ENCODE measurements at places on chromosomes 7 and 10. TPM values are rescaled to one million over a fixed set of nuclear protein-coding genes. Genes with fewer than 3 reads are reported as not detected.
A peak's percentile ranks its signal among the peaks of the same experiment; 100 is the strongest.

KIF20B gene
- 54.0 TPM for total RNA-seq

ZNF485 gene
- 4.6 TPM for total RNA-seq

CH25H gene
- not detected for total RNA-seq

SCART1 gene
- 3.9 TPM for total RNA-seq

CFAP69 gene
- 0.79 TPM for total RNA-seq

IGFBP1 gene
- not detected for total RNA-seq

EPHA1 gene
- total RNA-seq, result 2.2 TPM

GNAT3 gene
- not detected for total RNA-seq

GHITM gene
- total RNA-seq, result 214 TPM

FHIP2A gene
- total RNA-seq, result 25.6 TPM

PNLIPRP2 gene
- total RNA-seq, result not detected

PSMA2 gene
- 124 TPM for total RNA-seq

- DNase-seq, result peak; percentile 60
Observed at GRCh38 chr7:105782391-105783042, 93.9 kb downstream of the ATXN7L1 start.

DNA sequence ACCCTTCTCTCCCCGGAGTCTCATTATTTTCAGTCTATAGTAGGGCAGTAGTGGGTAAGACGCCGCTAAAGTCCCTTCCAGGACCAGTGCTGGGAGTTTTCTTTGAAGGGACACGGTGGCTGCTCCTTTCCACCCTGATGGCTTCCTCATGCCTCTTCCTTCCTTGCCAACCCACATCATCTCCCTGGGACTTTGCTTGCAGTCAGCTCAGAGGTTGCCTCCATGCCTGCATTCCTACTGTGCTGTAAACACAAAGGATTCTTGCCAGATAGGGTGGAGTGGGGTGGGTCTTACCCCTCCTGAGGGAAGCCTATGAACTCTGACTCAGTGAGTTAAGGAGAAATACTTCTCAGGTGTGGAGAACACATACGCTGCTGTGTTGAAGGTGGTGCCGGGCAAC lies 59.9 kb upstream of the IGFBP3 start:
- DNase-seq, result no peak

GRCh38 chr7:130277763-130278643 lies 11.3 kb downstream of the CPA2 start:
- DNase-seq, result no peak

GRCh38 chr10:128642502-128642901 lies 516.3 kb upstream of the MKI67 start:
- DNase-seq, result no peak

DNA sequence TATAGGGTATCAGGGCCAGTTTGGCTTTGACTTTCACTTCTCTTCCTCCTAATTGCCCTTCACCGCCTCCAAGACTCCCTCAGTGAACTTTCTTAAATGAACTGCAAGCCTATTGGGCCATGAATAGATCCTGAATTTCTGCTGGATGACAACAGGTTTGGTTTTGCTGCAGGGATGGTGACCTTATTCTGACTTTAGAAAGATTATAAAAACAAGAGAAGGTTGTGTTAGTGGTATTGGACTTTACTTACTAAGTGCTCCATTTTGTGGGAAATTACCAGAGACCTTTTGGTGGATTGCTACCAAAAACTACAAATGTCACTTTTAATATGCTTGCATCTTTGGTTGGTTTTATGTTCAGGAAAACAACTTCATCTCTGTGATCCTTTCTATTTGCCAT lies 11.5 kb upstream of the LIPA start:
- DNase-seq, result no peak

DNA sequence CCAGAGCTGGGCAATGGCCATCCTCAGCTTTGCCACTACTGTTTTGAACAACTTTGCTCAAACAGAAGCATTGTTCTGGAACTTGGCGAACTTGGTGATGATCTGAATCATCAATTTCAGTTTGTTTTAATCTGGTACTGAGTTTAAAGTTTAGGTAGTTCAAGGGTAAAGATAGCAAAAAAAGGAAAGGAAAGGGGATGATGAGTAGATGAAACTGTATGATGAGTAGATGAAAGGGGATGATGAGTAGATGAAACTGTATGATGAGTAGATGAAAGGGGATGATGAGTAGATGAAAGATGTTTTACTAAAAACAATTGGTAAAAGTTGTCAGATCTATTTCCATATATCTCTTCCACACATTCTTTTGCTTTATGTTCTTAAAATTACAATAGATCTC lies 737.0 kb downstream of the LRMDA start:
- DNase-seq, result no peak

DNA sequence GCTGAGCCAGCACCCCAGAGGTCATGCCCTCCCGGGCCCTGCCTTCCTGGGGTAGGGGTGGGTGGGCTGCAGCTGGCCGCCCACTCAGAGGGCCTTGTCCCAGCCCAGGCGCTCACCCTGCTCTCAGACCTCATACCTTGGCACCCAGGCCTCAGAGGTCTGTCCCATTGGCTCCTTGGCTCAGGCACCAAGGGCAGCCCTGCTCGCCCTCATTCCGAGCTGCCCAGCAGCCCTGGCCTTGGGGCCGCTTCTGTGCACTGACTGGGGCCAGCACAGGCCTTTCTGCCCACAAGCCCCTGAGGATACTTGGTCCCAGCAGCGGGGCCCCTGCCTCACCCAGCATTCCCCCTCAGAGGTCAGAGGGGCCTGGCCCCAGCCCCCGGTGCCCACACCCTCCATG lies 34.3 kb downstream of the YKT6 start:
- no peak for DNase-seq

GRCh38 chr10:4754143-4754542 lies 71.9 kb upstream of the AKR1E2 start:
- no peak for DNase-seq

DNA sequence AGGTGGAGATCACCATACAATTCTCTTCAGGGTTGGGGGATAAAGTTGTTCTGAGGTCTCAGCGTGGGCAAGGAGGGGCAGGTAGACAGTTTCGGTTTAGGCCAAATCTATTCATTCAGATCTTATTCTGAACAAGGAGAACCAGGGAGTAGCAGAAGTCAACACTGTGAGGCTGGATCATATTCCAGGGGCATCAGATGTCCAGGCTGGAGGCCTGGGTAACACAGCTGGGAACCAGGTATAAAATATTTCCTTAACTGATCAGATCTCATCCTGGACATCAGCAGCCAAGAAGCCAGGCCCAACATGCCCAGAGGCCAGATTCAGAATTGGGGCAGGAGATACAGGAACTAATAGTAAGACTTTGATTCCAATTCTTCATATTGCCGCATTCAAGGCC lies 19.2 kb upstream of the FLNC start:
- no peak for DNase-seq

- DNase-seq, result no peak
Observed at GRCh38 chr7:93933156-93933555, 11.6 kb downstream of the GNG11 start.

- DNase-seq, result no peak
Observed at GRCh38 chr10:119101366-119102098, 2.4 kb upstream of the DENND10 start.

GRCh38 chr7:79877874-79878465 lies 256.7 kb upstream of the GNAI1 start:
- no peak for DNase-seq

DNA sequence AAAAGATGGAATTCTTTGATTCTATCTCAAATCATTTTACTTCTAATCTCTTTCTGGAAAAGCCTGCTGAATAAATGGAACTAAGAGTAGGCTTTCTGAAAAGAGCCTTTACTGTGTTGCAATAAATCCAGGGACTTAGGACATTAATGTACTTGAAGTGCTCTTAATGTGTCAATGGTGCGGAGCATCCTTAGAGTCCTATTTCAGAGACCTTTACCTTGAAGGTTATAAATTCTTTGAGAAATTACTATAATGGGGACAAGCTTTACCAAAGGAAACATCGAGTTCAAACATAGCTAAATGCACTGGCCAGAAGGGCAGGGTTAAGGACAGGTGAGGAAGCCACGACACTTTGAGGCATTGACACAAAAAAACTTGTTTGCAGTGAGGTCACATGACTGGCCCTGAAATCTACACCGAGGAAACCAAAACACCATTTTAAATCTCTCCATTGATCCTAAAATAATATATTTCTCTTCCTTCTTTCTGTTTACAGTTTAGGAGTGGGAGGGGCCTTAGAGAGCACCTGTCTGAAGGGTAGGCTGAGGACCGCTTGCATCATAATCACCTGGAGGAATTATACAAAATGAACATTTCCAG lies 48.1 kb upstream of the EXOC6 start:
- DNase-seq, result no peak

DNA sequence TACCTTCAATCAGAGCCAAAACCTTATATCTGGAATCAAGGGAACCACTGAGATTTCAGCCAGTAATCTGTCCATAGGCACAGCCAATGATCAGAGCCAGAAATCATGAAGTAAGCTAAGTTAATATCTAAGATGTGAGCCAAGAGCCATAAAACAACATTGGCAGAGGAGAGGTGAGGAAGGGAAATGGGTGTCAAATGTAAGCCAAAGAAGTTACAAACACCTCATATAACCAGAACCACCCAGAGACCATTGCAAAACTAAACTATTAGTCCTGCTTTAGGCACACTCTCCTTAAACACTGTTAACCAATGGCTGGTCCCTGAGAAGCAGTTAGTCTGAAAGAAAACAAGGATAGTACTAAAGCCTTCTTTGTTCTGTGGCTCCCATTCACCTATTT lies 173.1 kb downstream of the HPSE2 start:
- DNase-seq, result no peak

GRCh38 chr10:133277277-133277992 lies 767 bp upstream of the ADAM8 start:
- no peak for DNase-seq

DNA sequence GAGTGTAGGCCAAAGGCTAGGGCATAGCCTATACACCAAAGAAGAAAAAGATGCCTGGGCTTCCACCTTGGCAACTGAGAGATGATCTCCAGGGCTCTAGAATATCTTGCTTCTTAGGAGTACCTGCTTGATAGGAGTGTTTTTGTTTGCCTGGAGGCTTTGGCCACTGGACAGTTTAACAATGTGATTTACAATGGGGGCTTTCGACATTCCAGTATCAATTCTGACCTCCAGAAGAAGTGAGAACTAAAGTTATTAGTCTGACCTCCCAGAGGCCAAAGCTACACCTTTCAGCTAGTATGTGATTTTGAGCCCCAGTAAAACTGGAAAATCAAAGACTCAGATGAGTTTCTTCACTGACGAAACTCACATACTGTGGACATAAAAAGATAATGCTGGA lies 96.1 kb downstream of the JMJD1C start:
- DNase-seq, result no peak

- no peak for DNase-seq
Observed at GRCh38 chr10:89643431-89643811, 1.6 kb downstream of the PANK1 start.

DNA sequence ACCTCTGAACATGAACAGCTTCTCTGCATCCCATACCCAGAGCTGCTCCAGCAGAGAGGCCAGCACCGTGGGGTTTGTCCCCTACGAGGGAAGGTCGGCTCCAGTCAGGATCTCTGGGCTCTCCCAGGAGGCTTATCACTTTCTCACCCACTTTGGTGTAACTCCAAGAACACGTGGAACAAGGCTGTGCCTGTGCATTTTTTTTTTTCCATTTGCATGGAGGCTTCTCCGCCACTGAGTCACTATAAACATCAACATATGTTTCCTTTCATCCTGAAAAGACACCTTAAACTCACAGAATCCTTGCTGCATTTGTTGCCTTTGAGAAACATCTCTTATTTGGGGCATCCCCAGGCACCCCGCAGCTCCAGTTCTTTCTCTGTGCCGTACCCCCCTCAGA lies 29.4 kb upstream of the ECHDC3 start:
- DNase-seq, result no peak

- no peak for DNase-seq
Observed at GRCh38 chr10:48457949-48458661, 146.8 kb downstream of the ARHGAP22 start.

DNA sequence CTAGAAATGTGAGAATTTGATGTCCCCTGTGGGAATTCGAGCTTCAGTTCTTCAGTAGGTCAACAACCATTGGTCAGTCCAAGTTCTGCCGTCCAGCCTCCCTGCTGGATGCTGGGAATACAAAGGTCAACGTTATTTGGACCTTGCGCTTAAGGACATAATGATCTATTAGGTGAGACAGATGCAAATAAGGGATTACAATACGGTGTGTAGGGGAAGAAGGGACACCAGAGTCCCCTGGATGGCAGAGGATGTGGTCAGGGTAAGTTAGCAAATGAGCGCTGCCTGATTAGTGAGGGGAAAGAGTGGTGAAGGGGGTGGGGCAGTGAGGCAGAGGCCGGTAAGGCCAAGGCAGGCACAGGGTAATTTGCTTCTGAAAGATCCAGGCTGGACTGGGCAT lies 16.2 kb downstream of the CCNY start:
- DNase-seq, result no peak

DNA sequence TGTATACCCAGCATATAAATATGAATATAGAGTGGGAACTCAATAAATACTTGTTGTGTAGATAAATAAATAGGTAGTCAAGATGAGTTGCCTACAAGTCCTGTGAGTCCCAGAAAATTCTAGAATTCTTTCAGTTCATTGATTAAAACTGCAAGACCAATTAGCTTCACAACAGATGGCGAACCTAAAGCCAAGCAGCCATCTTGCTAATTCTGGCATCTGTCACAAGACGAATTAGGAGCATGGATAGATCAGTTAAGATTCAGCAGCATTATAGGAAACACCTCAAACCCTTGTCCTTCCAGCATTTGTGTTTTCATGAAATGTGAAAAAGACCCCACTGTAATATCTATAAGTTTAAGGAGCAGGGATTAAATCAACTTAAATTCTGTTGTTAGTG lies 552.7 kb downstream of the MAGI2 start:
- no peak for DNase-seq

DNA sequence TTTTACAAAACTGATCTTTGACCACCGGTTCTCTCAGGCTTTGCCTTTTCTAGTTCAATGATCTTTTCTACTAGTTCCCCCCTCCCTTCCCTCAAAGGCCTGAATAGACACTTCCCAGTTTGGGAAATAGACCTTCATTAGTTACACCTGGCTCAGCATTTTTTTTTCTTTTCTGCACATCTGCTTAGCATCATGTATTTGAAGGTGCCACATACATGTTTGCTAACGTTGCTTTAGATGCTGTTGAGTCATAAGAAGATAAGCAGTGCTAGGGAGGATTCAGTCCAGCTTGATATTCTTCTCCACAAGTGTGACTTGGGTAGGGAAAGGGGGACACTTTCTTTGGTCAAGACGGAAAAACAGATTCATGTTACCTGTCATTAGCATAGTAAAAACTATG lies 78.3 kb downstream of the BICC1 start:
- DNase-seq, result no peak

- no peak for DNase-seq
Observed at GRCh38 chr10:70757856-70758255, 27.3 kb downstream of the TBATA start.

DNA sequence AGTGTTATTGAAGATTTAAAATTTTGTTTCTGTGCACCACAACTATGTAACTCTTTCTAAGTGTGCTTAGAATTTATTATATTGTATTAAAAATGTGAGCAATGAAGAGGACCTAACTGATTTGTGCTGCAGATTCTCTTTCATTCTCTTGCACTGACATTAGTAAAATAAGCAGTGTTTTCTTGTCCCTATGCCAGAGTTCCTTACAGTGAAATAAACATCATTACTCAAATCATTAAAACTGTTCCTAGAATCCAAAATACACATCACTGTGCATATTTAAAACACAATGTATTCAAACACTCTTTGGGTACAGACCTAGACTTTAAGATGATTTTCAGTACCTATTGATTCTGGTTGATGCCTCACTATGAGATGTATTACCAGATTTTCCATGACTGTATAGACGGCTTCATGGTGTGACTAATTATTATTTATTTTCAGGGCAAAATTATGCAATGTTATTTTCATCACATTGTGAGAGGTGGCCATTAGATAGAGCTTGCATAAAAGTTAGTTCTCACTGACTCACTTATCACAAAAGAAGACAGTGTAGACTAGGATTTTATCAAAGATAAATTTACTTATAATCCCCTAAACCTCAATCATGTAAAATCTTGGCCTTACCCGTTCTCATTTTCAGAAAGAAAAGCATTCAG lies 93.4 kb downstream of the PTPRZ1 start:
- DNase-seq, result no peak

Measured in activated T-cell treated with anti-CD3 and anti-CD28 coated beads, Interleukin-2, amount 50 U/mL, for 72 hours (primary cell).